ENCODE measurements at places on chromosomes 13 and 19.

GRCh38 chr13:95741584-95742563 is 64.9 kb downstream of the DNAJC3 start:
- DNase-seq = no peak

GRCh38 chr19:4232614-4233281 is 3.4 kb downstream of the EBI3 start:
- no peak for DNase-seq

DNA sequence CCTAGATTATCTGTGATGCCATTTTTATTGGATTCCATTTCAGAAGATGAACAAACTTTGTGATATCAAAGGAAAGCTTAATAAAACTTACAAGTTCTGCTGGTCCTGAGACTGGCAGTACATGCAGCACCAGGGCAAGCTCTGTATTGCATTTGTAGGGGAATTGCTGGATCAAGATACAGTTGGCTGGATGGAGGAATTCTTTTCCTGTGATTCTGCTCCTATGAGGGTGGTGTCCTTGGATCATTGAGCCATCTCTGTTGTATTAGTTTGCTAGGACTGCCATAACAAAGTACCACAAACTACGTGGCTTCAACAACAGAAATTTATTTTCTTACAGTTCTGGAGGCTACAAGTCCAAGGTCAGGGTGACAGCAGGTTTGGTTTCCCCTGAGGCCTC is 33.9 kb upstream of the CSNK1A1L start:
- DNase-seq = no peak

- no peak for DNase-seq
These were observed 3.3 kb downstream of the MATK start for GRCh38 chr19:3782903-3783302.

Data from kidney glomerular epithelial cell (primary cell).